ENCODE measurements at places on chromosomes 6 and 20. TPM values are rescaled to one million over a fixed set of nuclear protein-coding genes. Genes with fewer than 3 reads are reported as not detected.

Gene TRMT11
- total RNA-seq = 29.2 TPM

Gene TAGAP
- total RNA-seq = 132 TPM

Gene ZSCAN23
- total RNA-seq = 0.46 TPM

Gene KCNB1
- total RNA-seq = not detected

Gene TULP4
- 23.4 TPM for total RNA-seq

Gene MDC1
- 65.4 TPM for total RNA-seq

Gene TRAPPC3L
- not detected for total RNA-seq

Gene VNN1
- total RNA-seq = not detected

Gene DDO
- not detected for total RNA-seq

Gene RIPOR2
- total RNA-seq = 17.4 TPM

Gene SEL1L2
- total RNA-seq = not detected

Gene KCNK16
- not detected for total RNA-seq

Gene LRRC1
- total RNA-seq = 0.78 TPM

Gene SLC22A2
- total RNA-seq = not detected

Gene TAAR9
- total RNA-seq = not detected

Gene TFAP2D
- total RNA-seq = not detected

Gene EFCAB8
- total RNA-seq = 0.38 TPM

Gene STMND1
- total RNA-seq = not detected

Gene KIFC1
- total RNA-seq = 8.3 TPM

Measured in activated T-cell treated with anti-CD3 and anti-CD28 coated beads, Interleukin-2, amount 50 U/mL, for 4 hours (primary cell).